ENCODE measurements at places on chromosomes 7 and 10.

- no peak for DNase-seq
Measured at GRCh38 chr7:92925876-92926696, 89.7 kb upstream of the CDK6 start.

GRCh38 chr7:107164092-107164491 lies 4.7 kb upstream of the HBP1 start:
- DNase-seq: no peak

DNA sequence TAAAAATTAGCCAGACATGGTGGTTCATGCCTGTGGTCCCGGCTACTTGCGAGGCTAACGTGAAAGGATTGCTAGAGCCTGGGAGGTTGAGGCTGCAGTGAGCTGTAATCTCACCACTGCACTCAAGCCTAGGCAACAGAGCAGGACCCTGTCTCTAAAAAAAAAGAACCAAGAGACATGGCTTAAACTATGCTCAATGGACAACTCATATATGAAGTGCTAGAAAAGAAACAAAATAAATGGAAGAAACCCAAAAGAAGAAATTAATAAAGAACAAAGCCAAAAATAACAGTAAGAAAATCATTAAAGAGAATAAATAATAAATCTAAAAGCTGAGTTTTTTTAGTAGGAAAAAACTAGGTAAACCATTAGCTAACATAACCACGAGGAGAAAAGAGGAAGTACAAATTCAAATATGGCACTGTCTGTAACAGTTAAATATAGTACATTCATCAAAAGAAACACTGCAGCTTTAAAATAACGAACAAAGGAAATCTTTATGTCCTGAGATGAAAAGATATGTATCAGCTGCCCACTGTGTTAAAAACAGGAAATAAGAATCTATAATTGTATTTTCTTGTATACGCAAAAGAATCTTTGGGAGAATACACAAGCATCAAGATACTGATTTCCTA lies 48.7 kb downstream of the UPF2 start:
- DNase-seq: no peak

DNA sequence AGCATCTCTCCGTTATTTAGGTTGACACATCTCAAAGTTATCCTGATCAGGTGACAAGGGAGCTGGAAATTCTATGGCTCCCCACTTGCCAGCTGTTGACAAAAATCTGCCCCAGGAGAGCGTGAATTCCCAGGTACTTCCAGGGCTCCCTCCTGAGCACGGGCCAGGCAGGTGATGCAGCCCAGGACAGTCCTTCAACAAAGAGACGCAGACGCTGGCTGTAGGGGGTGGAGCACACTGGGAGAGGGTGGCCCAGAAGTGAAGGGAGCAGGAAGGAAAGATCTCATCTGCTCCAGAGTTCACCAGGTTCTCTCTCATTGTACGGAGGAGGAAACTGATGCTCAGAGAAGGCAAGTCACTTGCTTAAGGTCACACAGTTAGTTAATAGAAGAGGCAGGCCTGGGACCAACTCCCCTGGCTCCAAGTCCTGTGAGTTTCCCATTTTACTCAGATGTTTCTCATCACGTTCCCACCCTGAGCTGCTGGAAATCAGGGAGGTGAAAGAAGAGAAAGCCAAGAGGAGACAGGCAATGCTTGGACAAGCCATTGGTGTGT lies 41.0 kb upstream of the CHST3 start:
- DNase-seq: no peak

DNA sequence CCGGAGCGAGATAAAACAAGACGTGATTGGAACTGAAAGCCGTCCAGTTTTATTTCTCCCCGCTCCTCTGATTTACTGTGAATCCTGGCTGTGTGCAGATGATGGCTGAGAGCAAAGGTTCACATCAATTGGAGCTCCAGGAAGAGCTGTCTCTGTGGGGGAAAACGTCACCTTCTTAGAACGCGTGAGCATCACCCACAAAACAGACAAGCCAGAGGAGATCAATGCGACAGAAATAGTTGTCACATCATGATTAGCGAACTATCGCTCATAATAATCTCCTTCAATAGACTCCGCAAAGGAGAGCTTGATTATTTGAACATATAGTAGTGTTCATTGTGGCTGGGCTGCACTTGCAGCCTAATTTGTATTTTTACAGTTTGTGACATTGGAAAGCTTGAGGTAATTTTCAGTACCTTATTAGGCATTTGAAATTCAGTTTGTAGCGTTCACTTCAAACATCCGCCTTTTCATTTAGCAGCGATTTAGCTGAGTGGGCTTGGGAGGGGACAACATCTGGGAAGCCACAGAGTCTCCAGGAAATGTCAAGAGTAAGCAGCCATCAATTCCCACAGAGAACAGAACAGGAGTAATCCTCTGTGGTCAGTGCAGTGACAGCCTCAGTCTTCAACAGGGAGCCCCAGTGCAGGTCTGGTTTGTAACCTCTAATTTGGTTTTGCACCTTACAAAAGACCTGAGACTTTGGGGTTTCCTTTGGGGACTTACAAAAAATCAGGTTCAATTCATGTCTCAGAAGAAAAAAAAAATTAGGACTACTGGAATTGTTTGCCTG lies 276.8 kb upstream of the PFKP start:
- no peak for DNase-seq

- no peak for DNase-seq
Measured at GRCh38 chr7:3244241-3244814, 56.7 kb upstream of the SDK1 start.

DNA sequence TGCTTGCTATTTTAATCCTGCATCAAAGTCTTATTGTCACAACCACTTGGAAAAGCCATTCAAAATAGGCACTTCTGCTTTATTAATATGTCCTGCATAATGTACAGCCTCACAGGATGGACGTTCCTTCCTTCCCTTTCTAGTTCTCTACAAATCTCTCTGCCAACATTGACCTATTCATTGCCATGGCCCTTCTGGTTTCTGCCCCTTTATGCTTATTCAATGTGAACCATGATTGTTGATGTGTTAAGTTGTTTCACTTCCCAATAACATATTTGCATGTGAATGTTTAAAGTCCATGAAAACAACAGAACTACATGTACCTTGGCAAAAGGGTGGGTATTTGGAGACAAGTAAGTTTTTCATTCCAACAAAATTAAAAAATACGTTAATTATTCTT lies 45.7 kb downstream of the COL28A1 start:
- DNase-seq: no peak

DNA sequence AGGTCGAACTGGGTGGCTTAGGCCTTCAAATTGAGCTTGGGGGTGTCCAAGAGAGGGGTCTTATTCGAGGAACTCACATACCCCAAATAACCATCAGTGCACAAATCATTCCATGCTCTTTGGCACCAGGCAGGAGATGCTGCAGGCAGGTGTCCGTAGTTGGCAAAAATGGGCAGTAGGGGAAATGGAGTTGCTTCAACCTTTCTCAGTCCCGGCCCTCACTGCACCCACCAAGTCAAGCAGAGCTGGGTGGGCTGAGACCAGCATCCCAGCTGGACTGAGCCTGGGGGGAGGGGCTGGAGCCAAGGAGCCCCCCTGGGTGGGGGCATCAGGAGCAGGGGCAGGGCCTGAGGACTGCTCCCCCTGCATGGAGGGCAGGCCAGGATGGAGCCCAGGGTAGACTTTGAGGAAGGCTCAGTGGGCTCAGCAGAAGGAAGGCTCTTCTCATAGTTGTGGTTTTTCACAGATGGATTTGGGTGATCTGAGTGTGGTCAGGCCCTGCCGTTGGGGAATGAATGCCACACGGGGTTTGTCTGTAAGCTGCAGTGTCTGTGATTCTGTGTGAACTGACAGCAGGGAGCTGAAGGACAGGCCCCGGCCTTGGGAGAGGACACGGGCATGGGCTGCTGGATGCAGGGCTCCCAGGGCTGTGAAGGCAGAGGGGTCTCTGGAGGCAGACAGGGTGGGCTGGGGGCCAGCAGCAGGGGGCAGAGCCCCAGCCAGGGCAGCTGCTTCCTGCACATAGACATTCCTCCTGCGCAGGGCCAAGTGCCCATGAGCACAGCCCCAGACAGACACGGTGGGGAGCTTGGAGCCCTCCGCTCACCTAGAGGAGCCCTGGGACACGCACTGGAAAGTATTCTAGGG lies 144.5 kb downstream of the ADCY1 start:
- no peak for DNase-seq

DNA sequence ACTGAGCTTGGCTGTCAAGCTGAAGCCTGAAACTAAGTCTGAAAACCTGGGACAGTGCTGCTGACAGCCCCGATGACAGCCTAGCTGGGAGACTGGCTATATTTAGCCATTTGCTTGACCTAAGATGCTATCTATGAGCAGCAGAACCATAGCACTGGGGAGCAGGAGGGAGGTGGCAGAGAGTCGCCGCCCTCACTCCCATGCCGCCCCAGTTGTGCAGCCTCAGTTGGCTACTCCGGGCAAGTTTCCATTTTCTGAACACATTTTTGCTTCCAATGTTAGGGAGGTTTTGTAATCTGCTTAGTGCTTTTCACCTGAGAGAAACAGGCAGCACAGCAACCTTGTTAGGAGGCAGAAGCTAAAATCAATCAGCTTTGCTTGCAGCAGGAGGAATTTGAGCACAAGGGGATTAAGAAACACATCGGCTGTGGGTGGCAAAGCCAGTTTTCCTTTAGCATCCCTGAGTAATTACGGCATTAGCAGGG lies 20.4 kb upstream of the C10orf71 start:
- no peak for DNase-seq

DNA sequence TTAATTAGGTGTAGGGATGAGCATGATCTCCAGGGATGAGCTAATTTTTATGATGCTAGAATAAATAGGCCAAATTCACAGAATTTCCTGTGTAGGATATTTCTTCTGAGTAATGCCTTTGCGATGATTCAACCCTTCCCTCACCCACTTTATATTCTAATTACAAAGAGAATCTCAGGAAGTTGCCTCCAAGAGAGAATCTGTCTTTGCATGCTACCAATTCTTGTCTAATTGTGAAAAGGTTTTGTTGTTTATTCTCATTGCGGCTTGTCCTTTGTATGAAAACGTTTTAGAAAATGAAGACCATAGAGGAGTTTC lies 6.3 kb downstream of the C7orf57 start:
- no peak for DNase-seq

DNA sequence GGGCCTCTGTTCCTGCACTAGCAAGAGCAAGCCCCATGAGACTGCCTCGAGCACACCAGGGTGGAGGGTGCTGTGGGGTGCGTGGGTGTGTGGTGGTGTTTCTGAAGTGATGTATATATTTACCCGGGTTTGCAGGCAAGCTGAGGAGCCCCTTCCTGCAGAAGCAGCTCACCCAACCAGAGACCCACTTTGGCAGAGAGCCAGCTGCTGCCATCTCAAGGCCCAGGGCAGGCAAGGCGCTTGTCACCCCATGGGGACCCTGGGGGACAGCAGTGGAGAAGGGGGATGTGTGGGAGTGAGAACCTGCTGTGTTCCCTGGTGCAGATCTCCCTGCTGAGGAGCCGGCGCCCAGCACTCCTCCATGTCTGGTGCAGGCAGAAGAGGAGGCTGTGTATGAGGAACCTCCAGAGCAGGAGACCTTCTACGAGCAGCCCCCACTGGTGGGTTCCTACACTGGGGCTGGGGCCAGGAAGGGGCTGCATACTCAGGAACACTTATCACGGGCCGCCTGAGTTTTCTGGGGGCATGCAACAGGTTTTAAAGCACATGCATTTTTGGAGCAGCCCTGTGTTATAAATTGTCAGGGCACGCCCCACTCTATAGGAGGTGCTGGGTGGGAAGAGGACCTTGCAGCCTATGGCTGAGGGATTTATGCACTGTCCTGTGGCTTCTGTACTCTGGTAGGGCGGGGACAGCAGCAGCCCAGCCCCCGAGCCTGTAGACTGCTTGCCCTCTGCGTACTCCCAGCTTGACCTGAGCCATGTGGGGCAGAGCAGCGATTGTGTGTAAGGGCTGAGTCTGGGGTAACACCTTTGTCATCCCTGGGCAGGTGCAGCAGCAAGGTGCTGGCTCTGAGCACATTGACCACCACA lies 5.9 kb downstream of the PGAM2 start:
- DNase-seq: no peak
